ENCODE measurements at places on chromosomes 3 and 15.

DNA sequence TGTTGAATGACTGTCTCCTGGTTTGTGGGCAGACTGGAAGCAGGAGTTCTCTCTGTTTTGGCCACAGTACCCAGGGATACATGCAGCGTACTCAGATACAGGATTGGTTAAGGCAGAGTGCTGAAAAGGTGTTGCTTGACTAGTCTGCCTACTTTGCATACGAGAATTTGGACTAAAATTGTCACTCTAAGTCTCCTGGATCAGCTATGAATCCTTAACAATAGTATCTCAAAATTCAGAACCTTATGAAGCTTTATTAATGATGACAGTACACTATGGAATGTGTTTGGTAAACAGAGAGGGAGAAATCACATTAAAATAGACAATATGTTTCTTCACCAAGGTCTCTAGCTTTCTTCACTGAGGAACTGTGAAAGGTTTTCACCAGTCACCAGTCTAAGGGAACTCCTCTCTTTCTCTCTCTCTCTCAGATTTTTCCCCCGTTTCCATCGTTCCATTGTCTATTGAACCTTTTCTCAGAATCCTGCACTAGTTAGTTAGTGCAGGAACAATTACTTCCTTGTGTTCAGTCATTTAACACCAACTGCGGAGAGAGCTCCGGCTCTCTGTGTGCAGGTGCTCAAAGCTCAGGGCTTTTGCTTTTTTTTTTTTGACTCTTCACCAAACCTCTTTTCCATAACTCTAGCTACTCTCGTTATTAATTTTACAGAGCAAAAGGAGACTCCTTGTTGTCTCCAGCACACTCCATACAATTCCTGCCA is 85.9 kb upstream of the FNDC3B start:
- no peak for DNase-seq

DNA sequence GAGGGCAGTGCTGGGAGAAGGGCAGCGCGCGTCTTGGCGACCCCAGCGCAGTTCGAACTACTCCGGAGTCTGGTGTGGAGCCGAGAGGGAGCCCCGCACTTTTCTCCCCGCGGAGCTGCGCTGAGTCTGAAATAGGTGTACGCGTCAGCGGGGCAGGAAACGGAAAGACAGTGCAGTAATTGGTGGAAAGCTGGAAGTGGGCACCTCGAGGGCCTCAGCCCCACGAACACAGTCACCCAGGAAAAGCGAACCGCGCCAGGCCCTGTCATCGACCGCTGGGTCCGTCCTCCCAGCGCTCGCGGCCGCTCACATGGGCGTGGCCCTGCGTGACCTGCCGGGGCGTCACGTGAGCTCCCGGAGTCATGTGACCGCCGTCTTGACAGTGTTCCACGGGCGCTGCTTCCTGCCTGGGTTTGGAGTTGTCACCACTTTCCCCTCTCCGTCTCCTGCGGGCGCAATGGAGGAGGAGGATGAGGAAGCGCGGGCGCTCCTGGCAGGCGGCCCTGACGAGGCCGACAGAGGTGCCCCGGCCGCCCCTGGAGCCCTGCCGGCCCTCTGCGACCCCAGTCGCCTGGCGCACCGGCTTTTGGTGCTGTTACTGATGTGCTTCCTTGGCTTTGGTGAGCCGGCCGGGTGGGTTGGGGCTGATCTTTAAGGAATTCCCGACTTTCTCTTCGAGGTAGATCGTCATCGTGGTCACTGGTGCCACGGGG is at the start of gene MFSD1:
TSS of gene MFSD1 (plus strand) at position 359 of the 713 bp plus-strand sequence. CDS start at position 458, 99 bp downstream.
- peak; percentile 89 for DNase-seq

GRCh38 chr15:73928971-73929627 is 2.8 kb downstream of the LOXL1 start:
- no peak for DNase-seq

DNA sequence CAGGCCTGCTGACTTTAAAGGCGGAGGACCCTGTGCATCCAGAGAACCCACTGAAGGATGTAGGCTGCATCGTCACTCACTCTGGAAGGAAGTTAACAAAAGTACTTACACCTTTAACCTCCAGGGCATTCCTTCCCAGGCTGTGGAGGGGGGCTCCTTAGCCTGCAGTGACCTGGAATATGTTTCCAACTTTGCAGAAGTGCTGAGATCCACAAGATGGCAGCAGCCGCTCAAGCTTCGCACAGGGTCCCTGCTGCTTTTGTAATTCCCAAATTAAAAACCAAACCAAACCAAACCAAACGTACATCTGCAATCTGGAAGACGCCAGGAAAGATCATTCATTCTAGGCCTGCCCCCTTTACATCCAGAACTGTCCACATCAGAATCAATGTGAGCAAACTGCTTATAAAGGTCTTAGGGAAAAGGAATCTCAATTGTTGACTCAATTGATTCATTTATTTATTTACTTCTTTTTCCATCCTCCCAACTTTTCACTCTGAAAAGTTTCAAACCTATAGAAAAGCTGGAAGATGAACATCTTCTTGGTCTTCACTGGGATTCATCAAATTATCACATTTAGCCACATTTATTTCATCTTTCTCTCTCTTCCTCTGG is 70.5 kb upstream of the KLHL25 start:
- DNase-seq: peak; percentile 10

GRCh38 chr15:47477341-47477740 is 240.0 kb upstream of the SEMA6D start:
- no peak for DNase-seq

Measured in CD4-positive, alpha-beta T cell treated with Interleukin-17A for 1 hour (primary cell).